ENCODE measurements at places on chromosomes 12 and 14.

DNA sequence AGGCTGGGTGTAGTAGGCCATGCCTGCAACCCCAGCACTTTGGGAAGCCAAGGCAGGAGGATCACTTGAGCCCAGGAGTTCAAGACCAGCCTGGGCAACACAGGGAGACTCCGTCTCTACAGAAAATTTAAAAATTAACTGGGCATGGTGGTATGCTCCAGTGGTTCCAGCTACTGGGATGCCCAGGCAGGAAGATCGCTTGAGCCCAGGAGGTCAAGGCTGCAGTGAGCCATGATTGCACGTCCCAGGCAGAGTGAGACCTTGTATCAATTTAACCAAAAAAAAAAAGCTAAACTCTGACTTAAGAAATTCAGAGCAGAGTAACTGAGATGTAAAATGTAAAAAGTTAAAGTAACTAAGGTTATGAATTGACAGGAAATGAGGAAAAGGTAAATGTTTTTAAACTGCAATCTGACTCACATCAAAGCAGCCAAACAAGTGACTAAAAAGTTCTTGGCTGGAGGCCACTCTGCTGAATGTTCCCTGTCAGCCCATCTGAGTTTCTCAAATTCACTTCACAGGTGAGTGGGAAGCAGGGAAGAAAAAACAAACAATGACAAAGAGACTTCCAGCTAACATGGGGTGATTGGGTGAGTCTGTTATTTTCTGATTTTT lies 21.3 kb downstream of the PRKD1 start:
- DNase-seq = no peak

- DNase-seq = peak; percentile 92
Observed at GRCh38 chr14:95185033-95185766, 27.9 kb upstream of the DICER1 start.

DNA sequence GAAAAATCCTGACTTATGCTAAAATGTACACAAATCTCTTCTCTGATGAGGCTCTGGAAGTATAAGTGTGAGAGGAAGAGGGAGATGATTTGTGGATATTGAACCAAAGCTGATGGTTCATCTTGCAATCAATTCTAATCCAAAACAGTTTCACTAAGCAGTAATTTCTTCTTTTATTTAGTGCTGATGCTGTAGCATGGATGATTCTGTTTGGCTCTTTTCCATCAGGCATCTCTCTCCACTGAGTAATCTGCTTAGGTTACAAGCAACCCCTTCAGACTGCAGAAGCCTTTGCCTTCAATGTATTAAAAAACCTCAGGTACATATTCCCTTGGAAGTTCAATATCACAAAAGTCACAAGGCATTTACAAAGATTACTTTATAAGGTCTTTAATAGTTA lies 159.1 kb upstream of the CCDC198 start:
- no peak for DNase-seq

GRCh38 chr14:93014058-93015023 lies 91.4 kb downstream of the CHGA start:
- no peak for DNase-seq

DNA sequence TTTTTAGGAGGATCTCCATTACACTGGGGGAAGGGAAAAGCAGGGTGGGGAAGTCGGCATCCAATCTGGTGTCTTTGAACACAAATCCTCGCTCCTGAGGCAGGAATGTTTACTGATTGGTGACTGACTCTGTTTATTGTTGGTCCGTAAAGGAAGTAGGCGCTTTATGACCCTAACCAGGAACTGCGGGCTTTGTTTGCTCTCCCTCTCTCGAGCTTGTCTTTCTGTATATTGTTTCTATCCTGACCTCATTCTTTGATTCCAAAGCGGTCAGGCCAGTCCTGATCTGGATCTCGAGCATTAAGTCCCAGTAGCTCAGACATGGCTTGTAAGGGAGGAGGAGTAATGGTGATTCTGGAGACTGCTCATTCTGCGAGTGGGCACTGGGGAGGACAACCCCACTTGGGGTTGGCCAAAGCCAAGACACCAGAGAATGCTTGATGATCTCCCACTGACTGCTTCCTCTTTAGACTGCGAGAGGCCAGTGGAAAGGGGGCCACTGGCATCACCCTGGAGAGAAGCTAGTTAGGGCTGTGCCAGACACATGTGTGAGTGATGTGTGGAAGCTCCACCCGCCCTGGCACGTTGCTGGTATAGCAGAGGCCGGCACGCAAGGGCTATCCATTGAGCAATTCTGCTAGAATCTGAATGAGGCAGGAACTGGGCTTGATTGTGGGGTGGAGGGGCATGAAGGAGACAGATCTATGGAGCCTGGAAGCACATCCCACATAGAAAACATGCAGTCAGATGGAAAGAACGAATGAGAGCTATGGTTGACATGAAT lies 194.6 kb downstream of the PAX9 start:
- DNase-seq = no peak

- no peak for DNase-seq
Observed at GRCh38 chr14:69288011-69288771, 28.2 kb downstream of the GALNT16 start.

DNA sequence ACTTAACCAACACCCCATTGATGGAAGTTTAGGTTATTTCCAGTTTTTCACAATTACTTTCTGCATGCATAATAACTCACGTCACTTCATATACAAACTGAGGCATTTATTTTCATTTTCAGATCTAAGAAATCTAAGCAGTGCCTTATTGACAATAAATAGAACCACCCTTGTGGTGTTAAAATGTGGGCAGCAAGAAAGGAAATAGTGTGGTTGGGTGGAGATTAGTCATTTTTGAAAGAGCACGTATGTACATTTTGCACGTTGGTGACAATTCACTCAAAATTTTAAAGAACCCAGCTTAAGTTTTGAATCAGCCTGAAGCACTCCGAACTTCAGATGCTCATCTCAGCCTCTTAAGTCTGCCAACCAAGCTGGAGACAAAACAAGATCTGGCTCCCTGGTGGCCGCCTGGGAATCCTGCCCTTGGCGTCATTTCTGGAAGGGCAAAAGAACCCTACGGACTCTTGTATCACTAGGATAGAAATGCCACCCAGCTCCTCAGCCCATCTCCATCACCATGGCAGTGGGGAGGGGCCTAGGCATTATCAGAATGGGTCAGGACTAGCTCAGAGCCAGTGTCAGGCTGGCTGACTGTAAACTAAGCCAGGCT lies 89.5 kb upstream of the BCL2L14 start:
- peak; percentile 69 for DNase-seq

DNA sequence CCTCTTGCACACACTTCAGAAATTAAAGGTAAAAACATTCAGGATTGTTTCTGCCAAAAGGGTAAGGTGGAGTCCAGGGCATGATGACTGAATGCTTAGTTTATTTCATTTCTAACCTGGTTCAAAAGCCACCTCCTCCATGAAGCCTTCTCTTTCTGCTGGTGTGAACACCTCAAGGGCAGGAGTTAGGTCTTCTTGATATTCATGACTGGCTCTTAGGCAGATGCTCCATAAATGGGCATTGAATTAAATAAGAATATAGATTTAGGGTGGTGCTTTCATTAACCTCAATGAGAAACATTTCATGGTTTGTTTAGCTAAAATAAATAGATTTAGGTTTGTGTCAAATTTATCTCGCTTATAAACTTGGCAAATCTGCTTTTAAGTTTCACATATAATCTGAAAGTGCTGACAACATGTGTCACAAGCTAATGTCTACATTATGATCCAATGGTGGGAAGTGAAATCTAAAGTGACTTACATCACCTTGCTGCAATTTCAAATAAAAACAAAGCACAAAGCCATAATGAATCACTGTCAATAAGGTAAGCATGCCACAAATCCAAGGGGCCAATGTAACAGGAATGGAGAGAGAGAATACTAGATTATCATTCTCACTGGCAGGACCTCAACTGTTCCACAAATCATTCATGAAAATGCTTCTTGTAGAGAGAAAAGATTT lies 72.7 kb upstream of the GRIP1 start:
- DNase-seq = no peak

- no peak for DNase-seq
Observed at GRCh38 chr12:116416166-116416565, 138.7 kb upstream of the MED13L start.

DNA sequence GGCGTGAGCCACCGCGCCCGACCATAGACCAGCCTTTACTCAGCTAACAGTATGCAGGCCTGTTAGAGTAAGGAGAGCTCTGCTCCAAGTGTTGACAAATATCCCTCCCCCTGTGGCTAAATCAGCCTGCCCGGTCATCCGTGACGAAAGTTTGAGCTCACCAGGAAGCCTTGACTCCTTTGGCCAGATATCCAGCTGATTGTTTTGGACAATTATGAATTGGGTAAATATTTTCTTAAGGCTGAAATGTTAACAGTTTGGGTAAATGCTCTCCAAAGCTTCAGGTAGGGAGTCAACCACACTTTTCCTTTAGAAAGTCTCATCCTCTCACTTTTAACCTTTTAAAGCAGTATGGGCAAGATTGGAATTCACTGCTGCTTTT lies 157.9 kb downstream of the PAWR start:
- DNase-seq = no peak

GRCh38 chr14:35932659-35933159 lies 106.6 kb downstream of the BRMS1L start:
- DNase-seq = no peak

DNA sequence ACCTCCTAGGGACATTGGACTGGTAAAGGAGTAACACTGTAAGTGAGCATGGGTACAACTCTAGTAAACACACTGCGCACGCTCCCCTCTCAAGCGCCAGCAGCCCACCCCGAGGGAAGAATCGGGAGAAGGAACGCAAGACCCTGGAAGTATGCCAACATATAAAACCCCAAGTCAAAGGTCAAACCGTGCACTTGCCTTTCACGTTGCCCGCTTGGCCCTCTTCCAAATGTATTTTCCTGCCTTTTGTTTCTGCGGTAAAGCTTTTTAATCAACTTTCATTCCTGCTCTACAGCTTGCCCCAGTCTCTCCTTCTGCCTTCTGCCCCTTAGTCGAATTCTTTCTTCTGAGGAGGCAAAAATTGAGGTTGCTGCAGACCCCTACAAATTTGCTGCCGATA lies 17.6 kb upstream of the CHST11 start:
- no peak for DNase-seq

DNA sequence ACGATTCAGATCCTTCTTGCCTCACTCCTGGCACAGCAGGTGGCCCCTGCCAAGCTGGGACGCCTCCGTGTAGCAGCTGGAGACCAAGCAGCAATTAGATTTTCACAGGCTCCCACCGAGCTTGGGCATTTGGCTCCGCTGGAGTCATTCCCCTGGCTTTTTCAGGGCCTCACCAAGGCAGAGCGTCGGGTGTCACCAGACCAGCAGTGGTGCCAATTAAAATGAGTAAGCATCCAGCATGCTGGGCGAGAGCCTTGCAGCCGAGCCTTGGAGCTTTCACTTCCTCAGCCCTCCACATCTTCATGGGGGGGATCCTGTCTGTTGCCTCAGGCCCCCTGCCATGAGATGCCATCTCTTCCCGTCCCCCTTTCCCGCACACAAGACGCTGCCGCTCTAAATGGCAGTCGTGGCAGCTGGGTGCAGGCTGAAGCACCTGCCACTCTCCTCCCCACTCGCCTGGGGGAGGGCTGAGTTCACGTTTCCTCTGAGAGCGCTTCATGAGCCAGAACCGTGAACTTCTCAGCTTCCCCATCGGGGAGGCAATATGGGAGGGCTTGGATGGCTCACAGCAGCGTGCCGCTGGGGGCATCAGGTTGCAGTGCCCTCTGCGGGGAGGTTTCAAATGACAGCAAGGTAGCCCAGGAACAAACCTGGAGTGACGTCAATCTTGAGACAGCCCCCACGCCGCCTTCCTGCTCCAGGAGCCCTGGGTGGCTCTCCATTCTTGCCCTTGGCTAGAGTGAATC lies 11.7 kb downstream of the TPCN1 start:
- DNase-seq = peak; percentile 90

- DNase-seq = no peak
Observed at GRCh38 chr14:37573356-37573755, 21.7 kb downstream of the FOXA1 start.

GRCh38 chr14:100784523-100785337 lies 41.2 kb upstream of the MEG3 start:
- DNase-seq = no peak
